ENCODE measurements at places on chromosomes 4 and X.

DNA sequence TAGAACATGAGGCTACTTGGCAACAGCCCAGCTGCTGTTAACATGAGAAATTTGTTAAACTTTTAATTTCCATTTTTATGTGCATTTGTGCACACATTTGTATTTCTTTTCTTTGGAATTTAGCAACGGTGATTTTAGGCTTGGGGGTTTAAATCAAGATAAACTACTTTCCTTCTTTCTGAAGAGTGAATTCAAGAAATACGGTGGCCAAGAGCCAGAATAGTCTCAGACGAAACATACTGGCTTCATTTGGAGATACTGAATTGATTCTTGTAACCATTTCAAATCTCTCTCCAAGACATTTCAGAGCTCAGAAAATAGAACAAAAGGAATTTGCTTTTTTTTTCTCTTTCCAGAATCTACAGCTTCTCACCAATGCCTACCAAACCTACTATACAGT lies 134.1 kb upstream of the SCML1 start:
- no peak for DNase-seq

GRCh38 chr4:28879178-28879577 lies 1841.0 kb upstream of the PCDH7 start:
- no peak for DNase-seq

DNA sequence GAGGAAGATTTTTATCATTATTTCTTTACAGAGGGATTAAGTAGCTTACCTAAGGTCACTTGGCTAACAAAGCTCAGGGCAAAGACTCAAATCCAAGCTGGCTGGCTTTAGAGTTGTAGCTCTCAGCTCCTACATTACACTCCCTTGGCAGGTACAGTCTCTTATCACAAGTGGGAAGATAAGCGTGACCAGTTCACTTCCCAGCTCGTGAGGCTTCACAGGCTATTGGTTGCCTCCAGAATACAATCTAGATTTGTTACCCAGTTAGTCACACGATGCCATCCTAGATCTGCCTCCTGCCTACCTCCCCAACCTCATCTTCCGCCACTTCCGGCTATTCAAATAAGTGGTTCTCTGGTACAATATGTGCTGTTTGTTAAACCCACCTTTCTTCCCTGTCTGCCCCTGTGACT lies 3.7 kb downstream of the MMRN1 start:
- peak; percentile 74 for DNase-seq

- DNase-seq = no peak
Observed at GRCh38 chr4:144316869-144317268, 176.4 kb upstream of the GYPA start.

DNA sequence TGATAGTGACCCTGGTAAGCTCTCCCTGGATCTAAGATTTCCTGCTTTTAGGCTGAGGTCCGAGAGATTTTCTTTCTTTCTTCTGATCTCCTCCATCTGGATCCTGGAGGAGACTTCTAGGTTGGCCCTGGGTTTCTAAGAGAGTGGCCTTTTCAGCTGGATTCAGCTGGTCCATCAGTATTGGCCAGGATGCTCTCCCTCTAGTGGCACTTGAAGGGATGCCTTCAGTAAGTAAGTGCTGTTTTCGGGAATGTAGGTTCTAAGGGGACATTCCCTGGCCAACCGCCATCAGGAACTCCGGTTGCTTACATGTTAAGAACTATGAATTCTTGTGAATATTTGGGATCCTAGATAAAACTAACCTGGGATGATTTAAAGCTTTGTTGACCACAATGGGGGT lies 56.9 kb downstream of the SERTM2 start:
- no peak for DNase-seq

DNA sequence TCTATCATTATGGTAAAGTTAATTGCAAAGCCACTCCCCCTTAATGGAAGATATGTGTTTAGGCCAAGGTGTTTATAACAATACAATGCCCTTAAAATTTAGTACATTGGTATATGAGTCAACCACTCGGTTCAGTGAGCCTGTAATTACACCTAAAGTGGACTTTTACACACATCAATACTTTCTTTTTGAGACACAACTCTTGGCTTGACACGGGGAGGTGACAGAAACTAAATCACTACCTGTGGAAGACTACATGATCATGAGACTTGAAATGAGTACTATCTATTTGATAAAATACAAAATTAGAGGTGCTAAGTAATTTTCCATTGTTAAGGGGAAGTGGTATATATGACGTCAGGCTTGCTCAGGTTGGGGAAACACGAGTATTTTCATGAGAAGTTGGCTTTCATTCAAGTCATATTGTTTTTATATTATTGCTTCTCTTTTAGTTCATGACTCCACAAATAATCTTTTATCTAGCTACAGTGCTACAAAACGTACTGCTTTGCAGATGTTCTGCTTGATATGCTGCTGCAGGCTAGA lies 918.3 kb downstream of the ARAP2 start:
- DNase-seq = no peak

DNA sequence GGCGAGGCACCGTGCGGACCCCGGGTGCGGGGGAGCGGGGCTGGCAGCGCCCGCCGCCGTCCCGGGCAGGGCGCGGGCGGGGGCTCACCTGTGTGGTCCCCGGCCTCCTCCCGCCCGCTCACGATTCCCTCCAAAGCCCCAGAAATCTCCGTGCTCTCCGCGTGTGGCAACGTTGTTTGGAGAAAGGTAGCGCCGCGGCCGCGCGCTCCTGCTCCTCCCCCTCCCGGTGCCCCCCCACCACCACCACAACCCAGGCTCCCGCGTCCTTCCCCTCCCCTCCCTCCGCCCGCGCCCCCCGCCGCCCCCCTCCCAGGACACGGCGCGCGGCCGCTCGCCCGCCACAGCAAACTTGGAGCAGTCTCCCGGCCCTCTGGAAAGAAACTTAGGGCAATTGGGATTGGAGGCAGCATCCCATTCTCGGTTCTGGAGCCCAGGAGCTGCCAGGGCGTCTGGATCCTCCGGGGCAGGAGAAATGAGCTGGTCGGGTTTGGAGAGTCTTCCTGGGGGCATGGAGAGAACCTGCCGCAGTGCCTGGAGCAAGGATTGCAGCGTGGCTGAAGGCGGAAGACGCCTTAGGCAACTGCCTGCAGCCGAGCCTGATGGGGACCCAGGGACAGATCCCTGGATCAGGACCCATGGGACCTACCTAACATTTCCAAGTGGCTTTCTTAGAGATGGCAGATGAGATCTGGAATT lies 855 bp downstream of the KLF3 start:
- peak; percentile 67 for DNase-seq

GRCh38 chr4:110250023-110250387 lies 51.6 kb upstream of the ELOVL6 start:
- DNase-seq = no peak

DNA sequence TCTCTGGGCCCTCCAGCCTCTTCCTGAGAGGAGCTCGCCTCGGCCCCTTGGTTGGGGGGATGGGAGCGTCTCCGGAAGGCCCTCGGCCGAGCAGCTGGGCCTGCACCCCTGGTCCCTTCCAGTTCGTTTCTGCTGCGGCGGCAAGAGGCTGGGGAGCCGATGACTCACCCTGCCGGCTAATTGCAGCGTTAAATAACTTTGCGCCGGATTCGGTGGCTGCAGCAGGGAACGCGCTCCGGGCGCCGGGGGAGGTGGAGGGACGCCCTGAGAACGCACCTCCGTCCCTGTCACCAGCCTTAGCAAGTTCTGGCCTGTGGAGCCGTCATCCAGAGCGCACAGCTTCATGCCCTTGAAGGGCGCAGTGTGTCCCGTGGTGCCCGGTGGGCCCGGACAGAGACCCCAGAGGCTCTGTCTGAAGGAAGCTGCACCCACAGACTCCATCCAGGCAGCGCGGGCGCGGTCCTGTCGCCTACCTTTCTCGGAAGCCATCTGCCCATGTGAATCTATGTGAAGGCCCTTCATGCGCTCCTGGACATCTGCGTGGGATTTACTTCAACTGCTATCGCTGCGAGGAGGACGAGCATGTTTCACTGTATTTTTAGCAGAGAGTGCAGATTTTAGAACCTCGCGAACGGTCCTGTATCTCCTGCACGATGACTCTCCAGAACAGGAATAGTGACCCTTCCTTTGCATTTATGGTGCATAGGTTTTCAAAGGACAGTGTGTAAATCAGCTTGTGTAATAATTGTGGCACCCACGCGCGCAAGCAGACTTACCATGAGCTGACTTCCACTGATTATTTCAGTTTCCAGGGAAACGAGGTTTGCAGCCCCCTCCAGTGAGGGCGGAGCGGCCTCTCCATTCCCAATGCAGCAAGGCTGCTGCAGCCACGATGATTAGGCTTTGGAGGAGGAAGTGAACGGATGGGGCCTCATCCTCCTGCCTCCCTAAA lies 1.7 kb upstream of the TMEM271 start:
- no peak for DNase-seq

GRCh38 chrX:121496966-121497365 lies 449.6 kb downstream of the GLUD2 start:
- DNase-seq = no peak

GRCh38 chrX:16278927-16279326 lies 111.6 kb downstream of the MAGEB17 start:
- peak; percentile 1 for DNase-seq

DNA sequence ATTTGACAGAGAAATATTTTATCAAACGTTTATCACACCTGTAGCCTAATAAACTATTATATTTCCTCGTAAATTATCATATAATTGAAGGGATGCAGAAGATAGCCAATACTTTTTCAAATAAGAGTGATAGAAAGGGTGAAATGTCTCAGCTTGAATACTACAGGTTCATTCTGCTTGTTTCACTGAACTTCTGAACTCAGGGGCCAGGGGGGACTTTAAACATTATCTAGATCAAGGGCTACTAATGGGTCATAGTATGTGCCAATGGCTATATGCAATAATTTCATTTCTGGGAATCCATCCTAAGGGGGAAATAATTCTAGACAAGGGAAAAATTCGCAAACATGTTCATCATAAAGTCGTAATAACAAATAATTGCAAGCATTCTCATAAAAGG lies 2.6 kb downstream of the ALPK1 start:
- no peak for DNase-seq

- no peak for DNase-seq
Observed at GRCh38 chr4:187480146-187481145, 515.1 kb upstream of the ZFP42 start.

DNA sequence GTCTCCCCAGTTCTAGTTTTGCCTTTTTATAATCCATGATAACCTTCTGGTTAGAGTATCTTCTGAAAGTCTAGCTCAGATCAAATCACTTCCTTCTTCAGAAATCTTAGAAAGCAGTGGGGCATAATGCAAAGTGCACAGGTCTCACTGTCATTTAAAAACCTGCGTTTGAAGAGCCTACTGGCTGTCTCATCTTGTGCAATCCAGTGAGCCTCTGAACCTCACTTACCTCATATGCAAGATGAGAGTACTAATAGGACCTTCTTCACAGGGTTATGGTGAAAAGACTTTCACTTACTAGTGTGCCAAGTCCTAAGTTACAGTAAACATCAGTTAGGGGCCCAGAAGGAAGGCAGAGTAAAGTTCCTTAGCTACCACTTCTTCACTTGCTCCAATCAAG lies 131.4 kb downstream of the ENOX2 start:
- no peak for DNase-seq

GRCh38 chrX:45497290-45497689 lies 296.6 kb upstream of the DIPK2B start:
- no peak for DNase-seq

DNA sequence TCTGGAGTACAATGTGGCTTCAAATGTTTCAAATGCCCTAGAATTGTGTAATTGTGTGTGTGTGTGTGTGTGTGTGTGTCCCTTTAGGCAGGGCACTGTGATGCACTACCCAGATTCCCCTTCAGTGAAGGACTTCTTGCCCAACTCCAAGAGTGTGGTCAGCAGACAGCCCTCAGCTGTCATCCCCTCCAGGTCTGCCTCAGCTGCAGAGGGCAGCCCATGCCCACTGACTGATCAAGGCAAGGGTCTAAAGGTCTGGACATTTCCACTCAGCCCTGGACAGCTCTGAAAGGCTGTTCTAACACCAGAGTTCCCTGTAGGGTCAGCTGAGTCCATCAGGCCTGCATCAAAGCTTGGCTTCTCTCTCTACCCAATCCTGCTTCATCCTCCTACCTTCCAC lies 83.9 kb upstream of the USP9X start:
- DNase-seq = no peak

- DNase-seq = peak; percentile 58
Observed at GRCh38 chr4:68175562-68176155, 46.0 kb upstream of the TMPRSS11F start.

- DNase-seq = no peak
Observed at GRCh38 chr4:120922381-120923206, at the start of gene PRDM5. TSS of gene PRDM5 (minus strand) at chr4:120922726. CDS start at chr4:120922608, 118 bp downstream.

GRCh38 chrX:101108284-101108683 lies 10.3 kb downstream of the CENPI start:
- no peak for DNase-seq

GRCh38 chr4:8188743-8189550 lies 10.1 kb upstream of the SH3TC1 start:
- no peak for DNase-seq

GRCh38 chr4:26208237-26208994 lies 112.4 kb upstream of the RBPJ start:
- no peak for DNase-seq

GRCh38 chrX:12956704-12957534 lies 18.0 kb upstream of the TMSB4X start:
- DNase-seq = peak; percentile 80
